ENCODE measurements at places on chromosomes 13 and 19. TPM values are rescaled to one million over a fixed set of nuclear protein-coding genes. Genes with fewer than 3 reads are reported as not detected.

GRCh38 chr19:48419158-48419920 is 25.9 kb downstream of the GRIN2D start:
- DNase-seq = peak; percentile 78

DNA sequence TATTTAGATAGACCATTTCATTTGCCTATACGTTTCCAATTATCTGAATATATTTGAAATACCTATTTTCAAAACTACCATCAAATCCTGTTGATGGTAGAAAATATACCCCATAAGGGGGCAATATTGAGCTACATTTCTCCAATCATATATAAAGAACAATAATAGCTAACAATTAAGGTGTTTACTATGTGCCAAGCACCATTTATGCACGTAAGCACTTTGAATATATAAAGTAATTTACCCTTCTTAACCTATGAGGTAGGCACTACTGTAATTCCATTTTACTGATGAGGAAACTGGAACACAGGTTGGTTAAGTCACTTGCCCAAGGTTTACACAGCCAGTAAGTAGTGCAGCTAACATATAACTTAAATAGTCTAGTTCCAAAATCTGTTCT is 79.2 kb downstream of the UBL3 start:
- DNase-seq = peak; percentile 31

DNA sequence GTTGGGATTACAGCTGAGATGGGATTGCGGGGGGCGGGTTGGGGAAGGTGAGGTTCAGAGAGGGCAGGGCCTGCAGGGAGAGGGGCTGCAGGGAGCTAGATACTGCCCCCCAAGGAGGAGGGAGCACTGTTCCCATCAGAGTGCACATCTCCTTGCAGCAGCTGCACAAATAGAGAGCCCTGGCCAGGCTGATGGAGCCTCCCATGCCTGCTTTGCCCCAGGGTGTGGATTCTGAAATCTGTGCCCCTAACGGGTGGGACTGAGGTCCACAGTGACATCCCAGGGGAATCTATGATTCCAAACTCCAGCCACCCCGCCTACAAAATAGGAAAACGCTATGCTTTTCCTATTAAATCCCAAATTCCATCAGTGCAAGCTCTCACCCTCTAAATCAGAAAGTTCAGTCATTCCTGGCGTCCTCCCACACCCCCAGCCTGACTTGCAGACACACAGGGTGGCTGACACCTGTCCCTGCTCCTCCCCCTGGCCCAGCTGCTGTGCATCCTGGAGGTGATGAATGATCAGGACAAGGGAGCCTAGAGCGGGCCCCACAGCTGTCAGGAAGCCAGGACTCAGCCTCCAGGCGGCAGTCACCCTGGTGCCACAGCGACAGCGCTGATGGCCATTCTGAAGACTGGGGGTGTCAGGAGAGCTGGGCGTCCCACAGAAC is 6.3 kb upstream of the CEACAM21 start:
- DNase-seq = no peak

USHBP1 gene
- not detected for total RNA-seq

DNA sequence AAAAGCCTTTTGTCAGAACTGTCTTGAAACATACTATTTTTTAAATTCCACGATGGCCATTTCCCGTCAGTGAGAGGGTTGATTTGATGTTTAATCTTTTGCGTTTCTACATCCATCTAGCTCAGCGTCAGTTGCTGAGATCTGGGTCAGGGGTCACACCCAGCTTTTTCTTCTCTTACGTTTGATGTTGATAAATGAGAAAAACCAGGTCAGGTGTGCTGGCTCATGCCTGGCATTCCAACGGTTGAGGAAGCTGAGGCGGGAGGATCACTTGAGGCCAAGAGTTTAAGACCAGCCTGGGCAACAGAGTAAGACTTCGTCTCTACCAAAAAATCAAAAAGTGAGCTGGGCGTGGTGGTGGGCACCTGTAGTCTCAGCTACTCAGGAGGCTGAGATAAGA is 168.9 kb downstream of the PTPRS start:
- no peak for DNase-seq

DNA sequence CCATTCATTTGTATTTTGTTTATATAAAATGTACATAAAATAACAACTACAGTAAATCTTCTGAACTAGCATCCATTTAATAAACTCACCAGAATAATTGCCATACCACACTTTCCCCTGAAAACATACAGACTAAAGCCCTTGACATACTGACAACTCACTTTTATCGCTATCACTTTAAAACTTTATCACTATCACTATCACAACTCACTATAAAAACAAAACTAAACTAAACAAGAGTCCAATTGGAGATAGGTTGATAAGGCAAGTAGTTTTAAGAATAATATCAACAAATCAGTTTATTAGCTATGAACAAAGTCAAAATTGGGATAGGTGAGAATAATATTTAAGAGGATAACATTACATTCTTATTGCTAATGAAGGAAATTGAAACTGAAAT is 108.9 kb downstream of the SLITRK6 start:
- no peak for DNase-seq

GARIN5A gene
- total RNA-seq = 0.17 TPM
